ENCODE measurements at places on chromosomes 6 and 20.

DNA sequence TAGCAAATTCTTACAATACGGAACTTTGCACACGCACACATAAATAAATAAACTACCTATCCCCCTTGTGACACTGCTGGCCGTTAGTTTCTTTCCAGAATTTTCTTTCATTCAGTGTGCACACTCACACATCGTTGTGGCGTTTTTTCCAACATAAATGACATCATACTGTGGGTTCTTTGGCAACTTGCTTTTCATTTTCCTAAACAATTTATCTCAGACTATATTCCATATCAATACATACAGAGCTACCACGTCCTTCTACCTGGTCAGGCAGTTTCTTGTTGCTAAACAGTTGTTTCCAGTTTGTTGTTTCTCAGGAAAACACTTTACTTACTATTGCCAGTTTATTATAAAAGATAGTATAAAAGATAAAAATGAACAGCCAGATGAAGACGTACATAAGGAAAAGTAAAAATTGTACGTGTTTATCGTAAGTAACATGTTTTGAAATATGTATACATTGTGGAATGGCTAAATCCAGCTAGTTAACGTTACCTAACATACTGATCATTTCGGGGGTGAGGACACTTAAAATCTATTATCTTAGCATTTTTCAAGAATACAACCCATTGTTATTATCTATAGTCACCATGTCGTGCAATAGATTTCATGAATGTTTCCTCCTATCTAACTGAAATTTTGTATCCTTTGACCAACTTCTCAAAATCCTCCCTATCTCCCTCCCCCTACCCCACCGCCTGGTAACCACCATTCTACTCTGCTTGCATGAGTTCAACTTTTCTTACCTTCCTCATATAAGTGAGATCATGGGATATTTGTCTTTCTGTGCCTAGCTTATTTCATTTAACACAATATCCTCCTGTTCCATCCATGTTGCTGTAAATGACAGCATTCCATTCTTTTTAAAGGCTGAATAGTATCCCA, 1.2 kb upstream of the TP53RK start:
- DNase-seq = no peak

GRCh38 chr6:117501722-117502121, 19.2 kb downstream of the DCBLD1 start:
- DNase-seq = no peak

DNA sequence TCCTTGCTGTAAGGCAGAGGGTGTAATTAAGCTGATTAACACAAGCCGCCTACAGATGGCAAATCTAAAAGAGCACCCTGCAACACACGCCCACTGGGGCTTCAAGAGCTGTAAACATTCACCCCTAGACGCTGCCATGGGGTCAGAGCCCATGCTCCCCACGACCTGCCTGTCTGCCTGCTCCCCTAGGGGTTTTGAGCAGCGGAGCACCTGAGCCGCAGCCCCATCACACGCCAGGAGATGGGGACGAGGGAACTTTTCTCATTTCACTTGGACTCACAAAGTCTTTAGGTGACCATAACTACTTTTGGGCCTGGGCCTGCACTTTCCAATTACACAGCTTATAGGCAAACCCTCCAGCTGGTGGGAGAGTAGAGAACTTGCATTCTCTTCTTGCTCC, 99.0 kb upstream of the SOX4 start:
- no peak for DNase-seq

DNA sequence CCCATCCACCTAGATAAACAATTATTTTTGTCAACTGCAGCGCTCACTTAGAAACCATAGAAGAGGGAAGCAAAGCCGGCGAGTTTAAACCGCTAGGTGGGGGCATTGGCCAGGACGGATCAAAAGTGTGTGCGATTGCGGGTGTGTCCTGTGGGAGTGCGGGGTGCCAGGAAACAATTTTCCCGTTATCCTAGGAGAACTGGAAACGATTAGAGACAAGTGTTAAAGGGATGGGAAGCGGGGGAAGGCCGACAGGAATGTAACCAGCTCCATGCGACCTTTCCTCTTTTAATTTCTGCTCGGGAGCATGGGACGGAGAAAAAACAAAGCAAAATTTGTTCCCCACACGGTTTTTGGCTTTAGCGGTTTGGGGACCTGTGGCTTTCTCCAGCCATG, 2.8 kb upstream of the HTR1B start:
- DNase-seq = no peak

DNA sequence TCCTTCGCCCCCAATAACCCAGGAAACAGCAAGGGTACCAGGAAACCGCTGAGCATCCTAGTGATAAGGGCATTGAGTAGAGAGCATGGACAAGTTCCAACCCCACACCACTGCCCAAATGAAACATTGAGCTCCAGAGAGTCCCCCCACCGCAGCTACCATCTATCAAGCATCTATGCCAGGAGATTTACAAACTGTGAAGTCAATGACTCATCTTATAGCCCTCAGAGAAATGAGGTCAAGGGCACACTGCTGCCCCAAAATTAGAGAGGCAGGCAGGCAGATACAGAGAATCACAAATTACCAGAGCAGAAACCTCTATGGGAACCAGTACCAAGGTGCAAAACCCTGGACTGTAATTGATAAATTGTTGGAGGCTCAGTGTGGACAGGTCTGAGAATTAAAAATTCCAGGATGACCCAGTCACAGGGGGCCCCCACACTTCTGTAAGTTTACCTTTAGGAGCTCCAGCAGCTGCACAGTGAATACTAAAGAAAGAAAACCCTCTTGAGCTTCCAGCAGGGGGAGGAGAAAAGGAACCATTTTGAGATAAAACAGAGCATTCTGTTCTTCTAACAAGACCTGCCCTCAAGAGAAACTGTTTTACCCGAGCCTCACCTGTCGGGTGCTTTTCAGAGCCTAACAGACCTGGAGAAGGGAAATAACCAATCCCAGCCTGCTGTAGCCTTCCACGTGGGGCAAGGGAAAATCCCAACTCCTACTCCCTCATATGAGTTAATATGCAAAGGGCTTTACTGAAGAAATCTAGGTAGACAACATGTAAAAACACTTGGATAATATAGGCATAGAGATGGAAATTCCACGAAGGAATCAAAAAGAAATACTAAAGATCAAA, 118.0 kb upstream of the ARID1B start:
- DNase-seq = no peak

DNA sequence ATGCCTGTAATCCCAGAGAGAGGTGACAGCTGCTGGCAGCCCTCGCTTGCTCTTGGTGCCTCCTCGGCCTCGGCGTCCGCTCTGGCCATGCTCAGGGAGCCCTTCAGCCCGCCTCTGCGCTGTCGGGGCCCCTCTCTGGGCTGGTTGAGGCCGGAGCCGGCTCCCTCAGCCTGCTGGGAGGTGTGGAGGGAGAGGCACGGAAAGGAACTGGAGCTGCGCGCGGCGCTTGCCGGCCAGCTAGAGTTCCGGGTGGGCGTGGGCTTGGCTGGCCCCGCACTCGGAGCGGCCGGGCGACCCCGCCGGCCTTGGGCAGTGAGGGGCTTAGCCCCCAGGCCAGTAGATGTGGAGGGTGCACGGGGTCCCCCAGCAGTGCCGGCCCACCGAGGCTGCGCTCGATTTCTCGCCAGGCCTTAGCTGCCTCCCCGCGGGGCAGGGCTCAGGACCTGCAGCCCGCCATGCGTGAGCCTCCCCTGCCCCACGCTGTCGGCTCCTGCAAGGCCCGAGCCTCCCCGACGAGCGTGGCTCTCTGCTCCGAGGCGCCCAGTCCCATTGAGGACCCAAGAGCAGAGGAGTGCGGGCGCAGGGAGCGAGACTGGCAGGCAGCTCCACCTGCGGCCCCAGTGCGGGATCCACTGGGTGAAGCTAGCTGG, 34.6 kb downstream of the C6orf52 start:
- no peak for DNase-seq

DNA sequence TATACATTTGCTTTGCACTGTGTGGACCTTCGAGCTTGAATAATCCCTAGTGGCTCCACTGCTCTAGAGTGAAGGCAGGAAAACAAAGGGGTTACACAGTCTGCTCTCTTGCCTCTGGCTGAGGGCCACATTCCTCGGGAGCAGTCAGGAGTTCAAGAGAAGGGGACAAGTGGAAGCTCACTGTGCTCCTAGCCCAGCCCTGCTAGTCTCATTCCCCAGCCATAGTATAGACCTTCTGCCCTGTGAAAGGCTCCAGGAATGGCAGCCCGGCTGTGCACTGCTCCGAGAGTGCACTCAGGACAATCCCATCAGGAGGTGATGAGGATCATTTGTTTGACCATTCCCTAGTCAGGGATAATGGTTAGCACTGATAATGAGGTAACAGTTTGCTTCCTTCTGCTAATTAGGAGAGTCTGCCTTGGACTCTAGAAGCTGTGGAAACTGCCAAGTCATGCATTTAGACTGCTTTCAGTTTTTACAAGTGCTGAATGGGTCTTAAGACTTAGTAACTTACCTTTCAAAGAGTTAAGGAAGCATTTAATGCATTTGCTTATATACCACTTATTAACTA, 8.5 kb downstream of the IYD start:
- no peak for DNase-seq

GRCh38 chr6:47182291-47182957, 127.3 kb downstream of the TNFRSF21 start:
- DNase-seq = no peak

- DNase-seq = no peak
Observed at GRCh38 chr20:7505152-7505834, 435.0 kb downstream of the HAO1 start.
